Activated CD4-positive, alpha-beta T cell treated with anti-CD3 and anti-CD28 coated beads for 1 hour (primary cell): ENCODE measurements at places on chromosomes 2 and 18.

DNA sequence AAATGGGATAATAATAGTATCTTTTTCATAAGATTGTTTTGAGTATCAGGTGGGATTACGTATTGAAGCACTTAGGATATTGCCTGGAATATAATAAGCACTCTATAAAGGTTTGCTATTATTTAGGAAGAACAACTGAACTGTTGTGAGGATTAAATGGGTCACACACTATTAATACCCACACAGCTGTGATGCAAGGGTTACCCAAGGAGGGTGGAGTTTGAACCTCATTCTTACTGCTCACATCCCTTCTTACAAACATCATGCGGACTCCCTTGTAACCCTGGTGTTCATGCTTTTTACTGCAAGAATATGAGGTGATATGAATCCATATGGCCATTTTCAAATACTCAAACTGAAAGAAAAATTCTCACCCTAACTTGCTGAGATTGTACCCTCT is 113.5 kb downstream of the KCTD1 start:
- DNase-seq = no peak

DNA sequence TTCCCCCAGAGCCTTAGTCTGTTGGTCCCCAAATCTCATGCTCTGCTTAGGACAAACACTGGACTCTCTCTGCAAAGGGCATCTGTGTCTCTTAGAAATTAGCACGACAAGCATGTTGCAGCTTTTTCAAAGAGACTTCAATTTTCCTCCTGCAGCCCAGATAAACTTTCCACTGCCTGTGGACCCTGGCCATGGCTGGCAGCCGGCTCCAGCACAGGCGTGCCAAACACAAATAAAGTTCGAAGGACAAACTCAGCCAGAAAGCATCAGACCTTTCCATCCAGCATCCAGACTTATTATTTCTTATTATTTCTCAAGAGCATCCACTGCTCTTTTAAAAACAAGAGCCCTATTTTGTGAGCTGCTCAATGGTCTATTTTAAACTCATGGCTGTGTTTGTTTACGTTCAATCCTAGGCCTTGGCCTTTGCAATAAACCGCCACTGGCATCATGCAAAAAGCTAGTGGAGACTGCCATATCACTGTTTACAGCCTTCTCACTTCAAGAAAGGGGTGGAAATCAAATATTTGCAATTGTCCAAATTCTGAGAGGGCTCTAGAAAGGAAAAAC is 300.8 kb downstream of the BCL11A start:
- no peak for DNase-seq

- DNase-seq = no peak
Measured at GRCh38 chr18:61991201-61991600, 98.4 kb upstream of the RNF152 start.

DNA sequence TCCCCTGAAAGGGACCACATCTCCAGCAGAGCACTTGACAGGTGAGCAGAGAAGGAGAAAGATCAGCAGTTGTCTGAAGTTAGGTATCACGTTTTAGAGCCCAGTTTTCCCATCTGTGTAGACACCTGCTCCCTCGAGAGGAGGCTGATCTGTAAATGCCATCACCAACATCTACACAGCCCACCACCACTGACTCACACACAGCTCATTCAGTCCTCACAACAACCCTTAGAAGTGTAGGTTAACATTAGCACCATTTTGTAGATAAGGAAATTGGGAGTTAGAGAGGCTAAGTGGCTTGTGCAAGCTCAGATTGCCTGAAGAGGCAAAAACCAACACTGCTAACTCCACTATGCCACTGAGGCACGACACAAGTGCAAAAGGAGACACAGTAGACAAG is 37.2 kb upstream of the STAT1 start:
- no peak for DNase-seq

- no peak for DNase-seq
Measured at GRCh38 chr2:121664086-121664485, 14.8 kb upstream of the CLASP1 start.

- no peak for DNase-seq
Measured at GRCh38 chr2:188272121-188272520, 19.6 kb upstream of the GULP1 start.
